Activated CD4-positive, alpha-beta T cell treated with anti-CD3 and anti-CD28 coated beads for 4 hours (primary cell): ENCODE measurements at places on chromosomes 13 and 19.

GRCh38 chr19:34556488-34556887 is 74.9 kb downstream of the WTIP start:
- DNase-seq, result no peak

DNA sequence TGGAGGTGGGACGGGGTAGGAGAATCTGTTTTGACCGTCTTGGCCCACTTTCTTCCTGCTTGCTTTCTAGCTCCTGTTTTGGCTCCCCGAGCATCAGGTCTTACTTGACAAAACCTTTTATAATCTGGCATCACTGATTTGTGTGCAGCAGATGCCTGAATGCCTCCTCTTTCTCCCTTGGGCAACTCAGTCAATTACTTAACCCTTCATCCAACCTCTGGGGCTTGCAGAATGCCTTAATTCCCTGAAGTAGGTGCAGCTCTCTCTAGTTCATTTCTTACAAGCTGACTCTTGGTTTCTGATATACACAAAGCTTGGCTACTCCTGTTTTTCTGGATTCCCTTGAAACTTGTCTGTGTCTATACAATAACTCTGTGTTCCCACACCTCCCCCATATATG is 5.7 kb upstream of the NUP58 start:
- DNase-seq, result no peak

- DNase-seq, result no peak
These were observed 149.3 kb downstream of the VWA8 start for GRCh38 chr13:41811588-41812021.

- DNase-seq, result no peak
These were observed 3.4 kb upstream of the HNRNPA1L2 start for GRCh38 chr13:52638666-52639328.

DNA sequence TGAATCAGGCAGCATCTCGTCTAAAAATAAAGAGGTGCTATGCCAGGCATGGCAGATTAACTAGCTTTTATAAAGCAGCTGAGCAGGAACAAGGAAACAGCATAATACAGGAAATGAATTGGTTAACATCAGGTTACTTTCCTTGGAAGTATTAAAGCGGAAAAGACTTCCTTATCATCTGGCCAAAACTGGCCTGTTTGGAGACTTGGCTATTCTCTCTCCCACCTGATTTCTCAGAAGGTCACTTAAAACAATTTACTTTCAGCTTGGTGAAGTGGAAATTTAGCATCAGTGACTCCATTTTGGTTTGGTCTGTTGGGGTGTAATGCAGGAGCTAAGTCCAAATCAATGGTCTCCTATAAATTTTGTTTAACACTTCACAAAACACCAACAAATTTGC is 191.6 kb downstream of the NUFIP1 start:
- DNase-seq, result no peak

DNA sequence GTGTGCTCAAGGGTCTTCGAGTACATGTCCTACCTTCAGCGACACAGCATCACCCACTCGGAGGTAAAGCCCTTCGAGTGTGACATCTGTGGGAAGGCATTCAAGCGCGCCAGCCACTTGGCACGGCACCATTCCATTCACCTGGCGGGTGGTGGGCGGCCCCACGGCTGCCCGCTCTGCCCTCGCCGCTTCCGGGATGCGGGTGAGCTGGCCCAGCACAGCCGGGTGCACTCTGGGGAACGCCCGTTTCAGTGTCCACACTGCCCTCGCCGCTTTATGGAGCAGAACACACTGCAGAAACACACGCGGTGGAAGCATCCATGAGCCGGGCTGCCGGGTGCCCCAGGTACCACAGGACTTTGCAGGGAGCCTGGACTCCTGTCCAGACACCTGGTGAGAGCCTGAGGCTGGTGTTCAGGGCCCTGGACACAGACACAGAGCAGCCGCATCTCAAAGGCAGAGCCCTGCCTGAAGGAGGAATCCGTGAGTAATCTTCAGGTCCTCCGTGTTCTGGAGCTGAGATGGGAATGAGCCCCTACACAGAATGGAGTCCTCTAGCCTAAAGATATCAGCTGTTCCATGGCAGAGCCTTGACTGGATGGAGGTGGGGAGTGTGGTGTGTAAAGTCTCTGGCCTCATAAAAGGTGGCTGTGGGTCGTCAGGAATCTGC is 1.5 kb downstream of the ZNF581 start:
- no peak for DNase-seq
